ENCODE measurements at places on chromosomes 4 and X. TPM values are rescaled to one million over a fixed set of nuclear protein-coding genes. Genes with fewer than 3 reads are reported as not detected.

The NLGN4X gene
- total RNA-seq: 183 TPM

The AWAT2 gene
- not detected for total RNA-seq

The PABPC1L2B gene
- total RNA-seq: not detected

The MTNR1A gene
- total RNA-seq: not detected

The HAUS3 gene
- 13.7 TPM for total RNA-seq

The SLC4A4 gene
- total RNA-seq: 0.25 TPM

The LRP2BP gene
- total RNA-seq: 0.26 TPM

The N4BP2 gene
- total RNA-seq: 20.7 TPM

The ACTRT1 gene
- not detected for total RNA-seq

The DUX4 gene
- not detected for total RNA-seq

The RELL1 gene
- 1.0 TPM for total RNA-seq

The FGG gene
- total RNA-seq: not detected

The EBP gene
- 50.2 TPM for total RNA-seq

The UGT2A1 gene
- not detected for total RNA-seq

The DOCK11 gene
- total RNA-seq: 70.5 TPM

The RRH gene
- total RNA-seq: not detected

The CSAG1 gene
- total RNA-seq: not detected

The PDCL2 gene
- total RNA-seq: not detected

The GPAT3 gene
- not detected for total RNA-seq

The SERTM2 gene
- total RNA-seq: not detected

The STAP1 gene
- total RNA-seq: 47.5 TPM

The FRG2 gene
- not detected for total RNA-seq

The PWWP3B gene
- total RNA-seq: not detected

The HSFX2 gene
- not detected for total RNA-seq

The MRPL1 gene
- 13.5 TPM for total RNA-seq

The RNF212 gene
- not detected for total RNA-seq

The CENPI gene
- total RNA-seq: 13.5 TPM

The XPNPEP2 gene
- total RNA-seq: not detected

The SEC31A gene
- 48.1 TPM for total RNA-seq

The FAM241A gene
- total RNA-seq: 0.14 TPM

The SPANXC gene
- total RNA-seq: not detected

The CITED1 gene
- total RNA-seq: not detected

The PPP3CA gene
- 9.1 TPM for total RNA-seq

The COX7B2 gene
- not detected for total RNA-seq

The HTRA3 gene
- total RNA-seq: not detected

The KLHL13 gene
- 3.6 TPM for total RNA-seq

The EVC2 gene
- 0.36 TPM for total RNA-seq

The GAGE12E gene
- total RNA-seq: not detected

The UGT8 gene
- not detected for total RNA-seq

The XK gene
- 0.04 TPM for total RNA-seq
